ENCODE measurements at places on chromosomes 1 and 21.

GRCh38 chr1:163796394-163796821 is 474.7 kb downstream of the NUF2 start:
- peak; percentile 20 for DNase-seq

- DNase-seq: no peak
These were observed 5.5 kb upstream of the AGTRAP start for GRCh38 chr1:11730429-11730891.

- DNase-seq: no peak
These were observed 156.7 kb downstream of the SYT2 start for GRCh38 chr1:202553560-202554038.

- DNase-seq: no peak
These were observed 212.6 kb downstream of the TGFB2 start for GRCh38 chr1:218557731-218558130.
